T-helper 2 cell treated with Interferon-gamma antibody and Interleukin-4, amounts not matched to agents 5 μg/mL and 100 μg/mL, for 36 hours (primary cell): ENCODE measurements at places on chromosomes 12 and 14.
A peak's percentile ranks its signal among the peaks of the same experiment; 100 is the strongest.

DNA sequence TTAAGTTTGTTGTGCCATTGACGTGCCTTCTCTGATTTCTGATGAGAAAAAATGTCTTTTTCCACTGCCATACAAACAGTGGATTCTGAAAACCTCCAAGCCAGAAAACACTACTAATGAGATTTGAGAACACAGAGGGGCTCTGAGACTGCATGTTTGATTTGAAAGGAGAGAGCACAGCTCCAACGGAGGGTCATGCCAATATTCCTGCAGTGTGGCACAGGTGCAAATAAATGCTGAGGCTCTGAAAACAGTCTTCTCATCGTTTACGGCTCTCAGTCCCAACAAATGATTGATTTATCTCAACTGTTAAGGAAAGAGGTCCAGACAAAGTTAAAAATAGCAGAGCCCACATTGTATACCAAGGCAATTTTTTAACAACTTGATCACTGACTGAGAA lies 128.7 kb downstream of the KCNH5 start:
- no peaks in the 10 kb centered on the region for H3K4me1 ChIP-seq
- H3K27me3 ChIP-seq: no peaks in the 10 kb centered on the region
- H3K27ac ChIP-seq: no peak overlapping the region
- DNase-seq: no peak
- no peaks in the 10 kb centered on the region for H3K36me3 ChIP-seq

DNA sequence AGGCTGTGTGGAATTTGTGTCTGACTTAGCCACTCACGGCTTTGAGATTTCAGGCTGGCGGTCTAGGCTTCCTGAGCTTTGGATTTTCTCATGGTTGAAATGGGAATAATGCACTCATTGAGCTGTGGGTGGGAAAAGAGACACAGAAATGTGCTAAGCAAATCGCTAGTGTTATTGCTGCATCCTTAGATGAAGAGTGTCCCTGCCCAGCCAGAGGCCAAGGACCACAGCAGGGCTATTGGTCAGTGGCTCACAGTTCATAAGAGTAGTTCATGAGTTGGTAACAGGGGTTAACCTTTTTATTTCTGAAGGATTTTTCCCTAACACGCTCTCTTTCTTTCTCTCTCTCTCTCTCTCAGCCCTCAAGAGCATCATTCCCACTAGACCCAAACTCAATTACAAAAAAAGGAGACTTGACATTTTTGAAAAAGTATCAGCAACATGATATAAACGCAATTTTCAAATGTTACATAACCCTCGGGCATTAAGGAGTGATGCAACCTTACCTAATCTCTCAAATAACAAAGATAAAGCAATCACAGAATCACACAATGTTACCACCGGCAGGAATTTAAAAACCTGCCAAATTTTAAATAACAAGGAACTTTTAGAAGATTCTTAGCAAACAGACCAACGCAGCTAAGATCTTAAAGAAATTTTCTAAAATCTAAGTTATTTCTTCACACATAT lies 36.7 kb upstream of the RMST start:
- no peak overlapping the region for H3K27ac ChIP-seq
- no peaks in the 10 kb centered on the region for H3K36me3 ChIP-seq
- no peak overlapping the region for H3K4me3 ChIP-seq
- no peak for DNase-seq
- no peaks in the 10 kb centered on the region for H3K4me1 ChIP-seq
- H3K27me3 ChIP-seq: no peaks in the 10 kb centered on the region

GRCh38 chr14:89167705-89168104 lies 249.3 kb downstream of the FOXN3 start:
- H3K27ac ChIP-seq: no peak overlapping the region
- peaks cover 9% of the 10 kb centered on the region for H3K4me1 ChIP-seq
- H3K4me3 ChIP-seq: no peak overlapping the region
- DNase-seq: no peak
- no peaks in the 10 kb centered on the region for H3K27me3 ChIP-seq

DNA sequence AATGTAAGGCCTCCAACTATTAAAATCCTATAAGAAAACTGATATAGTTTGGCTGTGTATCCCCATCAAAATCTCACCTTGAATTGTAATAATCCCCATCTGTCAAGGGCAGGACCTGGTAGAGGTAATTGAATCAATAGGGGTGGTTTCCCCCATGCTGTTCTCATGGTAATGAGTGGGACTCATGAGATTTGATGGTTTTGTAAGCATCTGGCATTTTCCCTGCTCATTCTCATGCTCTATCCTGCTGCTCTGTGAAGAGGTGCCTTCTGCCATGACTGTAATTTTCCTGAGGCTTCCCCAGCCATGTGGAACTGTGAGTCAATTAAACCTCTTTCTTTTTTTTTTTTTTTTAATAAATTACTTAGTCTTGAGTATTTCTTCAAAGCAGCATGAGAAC lies 31.9 kb downstream of the TSPAN19 start:
- H3K27me3 ChIP-seq: no peaks in the 10 kb centered on the region
- no peak overlapping the region for H3K27ac ChIP-seq
- no peaks in the 10 kb centered on the region for H3K4me1 ChIP-seq
- H3K4me3 ChIP-seq: no peak overlapping the region
- no peak for DNase-seq

DNA sequence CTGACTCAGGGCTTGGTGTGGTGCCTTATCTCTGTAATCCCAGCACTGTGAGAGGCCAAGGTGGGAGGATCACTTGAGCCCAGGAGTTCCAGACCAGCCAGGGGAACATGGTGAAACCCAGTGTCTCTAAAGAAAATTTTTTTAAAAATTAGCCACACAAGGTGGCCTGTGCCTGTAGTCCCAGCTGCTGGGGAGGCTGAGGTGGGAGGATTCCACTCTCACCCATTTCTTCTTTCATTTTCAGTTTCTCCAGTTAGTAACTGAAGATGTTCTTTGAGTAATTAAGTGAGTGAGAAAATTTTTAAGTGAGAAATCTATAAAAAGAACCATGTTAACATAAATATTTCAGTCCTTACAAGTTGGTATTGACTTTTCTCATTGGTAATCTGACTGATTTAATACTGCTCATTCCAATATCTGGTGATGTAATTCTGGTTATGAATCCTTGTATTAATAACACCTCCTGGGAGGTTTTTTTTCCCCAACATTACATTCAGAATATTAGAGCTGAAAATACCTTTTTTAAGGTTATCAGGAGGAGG lies 6.1 kb downstream of the METTL3 start:
- peak; percentile 28 for DNase-seq
- peaks cover 54% of the 10 kb centered on the region for H3K36me3 ChIP-seq
- peak overlapping the region; percentile 57 for H3K4me3 ChIP-seq

- H3K4me1 ChIP-seq: peaks cover 37% of the 10 kb centered on the region
- H3K4me3 ChIP-seq: peak overlapping the region; percentile 81
- DNase-seq: peak; percentile 72
- peaks cover 8% of the 10 kb centered on the region for H3K36me3 ChIP-seq
Observed at GRCh38 chr14:105294142-105294597, 6.6 kb downstream of the BRF1 start.

DNA sequence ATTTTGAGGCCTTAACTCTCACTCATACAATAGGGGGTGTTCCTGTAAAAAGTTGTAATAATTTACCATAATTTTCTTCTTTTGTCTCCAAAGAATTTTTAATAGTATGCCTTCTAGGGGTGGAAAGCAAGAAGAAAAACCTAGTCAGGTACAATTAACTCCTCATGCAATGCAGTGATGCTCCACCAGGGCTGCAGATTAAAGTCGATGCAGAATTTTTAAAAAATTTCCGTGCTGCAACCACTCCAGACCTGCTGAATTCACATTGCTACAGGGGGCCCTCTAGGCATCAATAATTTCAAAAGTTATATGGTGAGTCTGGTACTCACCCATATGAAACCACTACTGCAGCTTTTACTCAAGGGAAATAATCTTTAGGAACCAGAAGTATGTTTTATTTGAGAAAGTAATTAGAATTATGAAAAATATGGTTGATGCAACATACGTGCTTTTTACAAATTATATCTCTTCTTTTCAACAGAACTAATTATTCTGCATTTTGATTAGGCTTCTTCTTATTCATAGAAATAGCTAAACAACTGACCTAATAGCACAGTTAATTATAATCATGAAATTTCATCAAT lies 353.2 kb downstream of the BCAT1 start:
- H3K36me3 ChIP-seq: no peaks in the 10 kb centered on the region
- no peaks in the 10 kb centered on the region for H3K4me1 ChIP-seq
- H3K4me3 ChIP-seq: no peak overlapping the region
- H3K27me3 ChIP-seq: peaks cover 3% of the 10 kb centered on the region
- no peak for DNase-seq

DNA sequence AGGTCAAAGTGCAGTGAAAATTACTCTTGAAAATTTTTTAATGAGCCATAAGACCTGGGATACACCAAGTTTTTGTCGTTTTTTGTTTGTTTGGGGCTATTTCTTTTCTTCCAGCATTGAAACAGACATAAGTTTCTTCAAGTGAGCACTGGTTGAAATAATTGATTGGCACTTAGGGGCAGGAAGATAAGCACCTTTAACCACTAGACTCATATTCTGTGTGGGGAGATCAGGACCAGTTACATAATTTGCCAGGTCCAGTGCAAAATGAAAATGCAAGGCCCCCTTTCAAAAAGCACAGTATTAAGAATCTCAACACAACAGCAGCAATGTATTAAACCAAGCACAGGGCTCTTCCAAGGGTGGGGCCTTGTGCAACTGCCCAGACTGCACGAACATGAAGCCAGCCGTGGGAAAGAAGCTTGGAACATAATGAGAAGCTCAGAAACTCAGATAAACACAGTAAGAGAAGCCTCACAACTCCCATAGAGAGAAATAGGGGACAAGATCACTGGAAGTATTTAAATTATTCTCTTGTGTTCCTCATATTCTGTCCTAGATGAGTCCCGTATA lies 3.2 kb upstream of the TCP11L2 start:
- no peaks in the 10 kb centered on the region for H3K27me3 ChIP-seq
- H3K27ac ChIP-seq: no peak overlapping the region
- no peaks in the 10 kb centered on the region for H3K36me3 ChIP-seq
- peaks cover 30% of the 10 kb centered on the region for H3K4me1 ChIP-seq
- DNase-seq: no peak
- no peak overlapping the region for H3K4me3 ChIP-seq

DNA sequence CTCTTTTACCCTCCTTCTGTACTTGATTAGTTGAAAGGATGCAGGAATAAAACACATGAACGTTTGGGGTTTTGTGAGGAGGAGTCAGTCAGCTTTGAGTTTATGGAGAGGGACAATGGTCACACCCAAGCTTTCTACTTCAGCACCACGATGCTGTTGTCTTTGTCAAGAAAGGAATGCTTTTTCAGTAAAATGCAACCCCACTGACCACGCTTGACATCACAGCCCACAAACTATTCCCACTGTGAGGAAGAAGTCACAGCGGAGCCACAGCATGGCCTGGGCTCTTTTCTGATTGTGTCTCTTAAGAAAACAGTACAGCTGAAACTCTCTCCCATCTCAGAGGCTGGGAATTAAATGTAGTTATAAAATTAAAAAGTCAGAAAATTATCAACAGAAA lies 135.2 kb downstream of the APAF1 start:
- peaks cover 10% of the 10 kb centered on the region for H3K27me3 ChIP-seq
- DNase-seq: no peak
- no peaks in the 10 kb centered on the region for H3K36me3 ChIP-seq
- H3K4me3 ChIP-seq: no peak overlapping the region
- no peak overlapping the region for H3K27ac ChIP-seq

DNA sequence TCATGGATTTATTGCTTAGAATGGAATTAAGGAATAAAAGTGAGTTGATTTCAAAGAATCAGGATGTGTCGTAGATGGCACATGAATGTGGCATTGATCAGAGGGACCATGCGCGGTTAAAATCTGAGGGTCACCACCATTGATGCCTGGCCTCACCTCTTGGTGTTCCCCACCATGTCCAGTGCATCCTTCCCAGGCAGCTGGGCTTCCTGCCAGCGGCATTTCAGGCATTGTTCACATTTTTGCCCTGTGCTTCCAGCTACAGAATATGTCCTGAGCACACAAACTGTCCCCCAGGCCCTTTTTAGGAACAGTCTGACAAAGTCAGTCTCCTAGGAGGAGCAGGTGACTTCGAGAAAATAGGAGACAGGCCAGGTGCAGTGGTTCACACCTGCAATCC lies 42.0 kb upstream of the TSPAN9 start:
- H3K36me3 ChIP-seq: no peaks in the 10 kb centered on the region
- no peak for DNase-seq
- no peak overlapping the region for H3K27ac ChIP-seq
- no peak overlapping the region for H3K4me3 ChIP-seq
- no peaks in the 10 kb centered on the region for H3K27me3 ChIP-seq

DNA sequence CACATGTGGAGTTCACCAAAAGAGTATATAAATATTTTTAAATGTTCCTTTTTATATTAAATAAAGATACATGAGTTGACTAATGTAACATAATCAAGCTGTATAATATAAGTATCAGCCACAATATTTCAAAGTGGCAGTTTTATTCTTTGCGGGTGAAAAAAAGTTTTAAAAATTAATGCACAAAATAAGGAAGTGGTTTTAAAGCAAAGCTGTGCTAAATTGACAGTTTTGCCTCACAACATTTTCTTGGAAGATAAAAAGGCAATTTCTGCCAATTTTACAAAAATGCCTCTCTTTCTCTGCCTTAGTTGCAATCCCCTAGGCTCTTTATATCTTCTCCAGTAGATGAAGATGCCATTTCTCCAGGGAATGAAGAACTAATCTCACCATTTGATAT lies 719.1 kb downstream of the C12orf50 start:
- no peak overlapping the region for H3K4me3 ChIP-seq
- H3K4me1 ChIP-seq: no peaks in the 10 kb centered on the region
- H3K36me3 ChIP-seq: no peaks in the 10 kb centered on the region
- H3K27ac ChIP-seq: no peak overlapping the region
- no peak for DNase-seq

DNA sequence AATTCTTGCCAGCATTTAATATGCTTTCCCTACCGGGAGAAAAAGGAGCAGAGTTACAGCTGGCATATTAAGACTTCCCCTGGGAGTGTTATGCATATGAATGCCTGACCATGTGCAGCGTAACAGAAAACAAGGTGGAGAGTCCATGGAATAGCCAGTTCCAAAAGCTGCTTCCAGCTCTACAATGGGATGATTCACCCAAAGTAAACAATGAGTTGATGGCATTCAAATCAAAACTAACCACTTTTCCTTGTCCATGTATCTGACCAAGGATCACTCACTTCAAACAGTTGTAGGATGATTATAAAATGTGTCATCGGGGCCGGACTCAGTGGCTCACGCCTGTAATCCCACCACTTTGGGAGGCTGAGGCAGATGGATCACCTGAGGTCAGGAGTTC lies 48.1 kb upstream of the BICDL1 start:
- H3K27me3 ChIP-seq: peaks cover 3% of the 10 kb centered on the region
- H3K4me1 ChIP-seq: no peaks in the 10 kb centered on the region
- H3K4me3 ChIP-seq: no peak overlapping the region
- no peak overlapping the region for H3K27ac ChIP-seq

GRCh38 chr12:70637303-70638085 lies at the start of gene PTPRB:
Gene PTPRB, minus strand, starts transcription at chr12:70637429. Its CDS starts 34 bp downstream, at chr12:70637395.
- no peaks in the 10 kb centered on the region for H3K36me3 ChIP-seq
- no peak for DNase-seq
- H3K4me1 ChIP-seq: no peaks in the 10 kb centered on the region
- peaks cover 6% of the 10 kb centered on the region for H3K27me3 ChIP-seq
- no peak within 1 kb of the TSS for H3K4me3 ChIP-seq
